ENCODE measurements at places on chromosomes 1 and 21. TPM values are rescaled to one million over a fixed set of nuclear protein-coding genes. Genes with fewer than 3 reads are reported as not detected.

DNA sequence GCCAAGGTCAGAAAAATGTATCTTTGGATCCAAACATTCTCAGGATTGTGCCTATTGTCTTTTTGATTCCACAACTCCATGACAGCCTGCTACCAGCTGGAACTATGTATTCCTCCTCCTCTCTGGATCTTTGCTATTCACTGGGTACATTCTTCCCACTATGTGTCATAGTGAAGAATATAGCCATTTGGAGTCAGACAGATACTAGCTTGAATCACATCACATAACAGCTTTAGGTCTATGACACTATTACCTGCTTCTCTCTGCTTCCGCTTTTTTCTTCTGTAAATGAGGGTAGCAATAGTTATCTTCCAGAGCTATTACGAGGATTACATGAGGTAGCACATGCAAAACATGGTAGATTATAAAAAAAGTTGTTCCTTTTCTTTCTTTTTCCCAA lies 5.4 kb upstream of the EXO1 start:
- no peak for DNase-seq

- DNase-seq, result peak; percentile 60
These were observed 7.8 kb upstream of the CHI3L2 start for GRCh38 chr1:111219557-111220286.

- DNase-seq, result no peak
These were observed 13.8 kb upstream of the CAMTA1 start for GRCh38 chr1:6771441-6771769.

DNA sequence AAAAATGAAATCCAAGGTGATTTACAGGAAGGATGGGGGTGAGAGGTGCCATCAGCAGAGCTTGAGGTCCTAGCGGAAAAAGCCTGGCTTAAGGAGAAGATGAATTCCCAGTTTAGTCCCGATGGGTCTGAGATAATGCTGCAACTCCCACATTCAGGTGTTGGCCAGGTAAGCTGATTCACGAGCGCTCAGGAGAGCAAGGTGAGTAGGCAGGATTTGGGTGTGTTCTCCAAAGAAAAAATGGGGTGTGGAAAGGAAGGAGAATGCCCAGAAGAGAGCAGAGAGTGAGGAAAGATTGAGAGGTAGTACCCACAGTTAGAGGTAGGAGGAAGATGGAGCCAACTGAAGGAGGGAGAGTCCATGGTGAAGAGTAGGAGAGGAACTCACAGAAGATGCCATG lies 12.5 kb downstream of the RIMS3 start:
- DNase-seq, result no peak

- no peak for DNase-seq
These were observed 10.8 kb downstream of the SLC25A33 start for GRCh38 chr1:9549955-9550546.

The C4BPA gene
- not detected for total RNA-seq

- no peak for DNase-seq
These were observed 6.9 kb downstream of the TTC13 start for GRCh38 chr1:230971771-230972170.

- no peak for DNase-seq
These were observed 1.1 kb downstream of the THRAP3 start for GRCh38 chr1:36225283-36225899.

The CLDN8 gene
- total RNA-seq, result not detected

Data from activated CD8-positive, alpha-beta T cell treated with anti-CD3 and anti-CD28 coated beads, Interleukin-2, amount 10 ng/mL, durations not matched to agents 7 days and 5 days (primary cell).